ENCODE measurements at places on chromosomes 2 and 18.

DNA sequence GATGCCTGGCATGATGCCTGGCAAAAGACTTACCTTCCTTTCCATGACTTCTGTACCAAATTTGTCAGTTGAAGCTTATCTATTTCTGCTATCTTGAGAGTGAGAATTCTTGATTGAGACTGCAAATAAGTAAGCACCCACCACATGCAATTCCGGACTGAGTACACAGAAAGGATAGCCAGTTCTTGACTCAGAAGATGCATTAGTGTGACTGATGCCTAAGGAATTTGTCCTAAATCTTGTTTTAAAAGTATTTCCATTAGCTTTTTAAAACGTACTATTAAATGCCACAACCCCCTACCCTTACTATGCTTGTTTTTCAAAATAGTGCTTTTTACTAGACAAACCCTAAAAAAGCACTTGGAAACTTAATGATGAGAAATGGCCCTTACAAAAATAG, 545 bp downstream of the MPP4 start:
- no peak for DNase-seq

DNA sequence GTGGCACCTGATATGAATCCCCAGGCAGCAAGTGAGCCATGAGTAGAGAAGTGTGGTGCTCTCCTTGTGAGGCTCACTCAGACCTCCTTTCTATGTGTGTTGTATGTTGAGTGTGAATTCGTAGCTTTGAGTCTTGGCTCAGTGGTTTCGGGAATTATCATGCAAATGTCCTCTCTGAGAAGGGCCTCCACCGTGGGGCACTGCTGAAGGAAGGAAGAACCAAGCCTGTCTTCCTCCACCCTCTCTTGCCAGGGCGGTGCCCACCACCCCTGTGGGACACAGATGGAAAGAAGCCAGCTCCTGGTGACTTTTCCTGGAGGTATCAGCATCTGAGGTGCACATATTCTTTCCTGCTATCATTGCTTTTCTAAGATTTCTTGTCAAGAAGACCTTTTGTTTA, 156.1 kb downstream of the MYT1L start:
- DNase-seq = no peak

- DNase-seq = no peak
Observed at GRCh38 chr2:197487385-197487784, 12.3 kb downstream of the HSPD1 start.

GRCh38 chr2:239015901-239016675, 168.2 kb downstream of the TWIST2 start:
- DNase-seq = no peak

DNA sequence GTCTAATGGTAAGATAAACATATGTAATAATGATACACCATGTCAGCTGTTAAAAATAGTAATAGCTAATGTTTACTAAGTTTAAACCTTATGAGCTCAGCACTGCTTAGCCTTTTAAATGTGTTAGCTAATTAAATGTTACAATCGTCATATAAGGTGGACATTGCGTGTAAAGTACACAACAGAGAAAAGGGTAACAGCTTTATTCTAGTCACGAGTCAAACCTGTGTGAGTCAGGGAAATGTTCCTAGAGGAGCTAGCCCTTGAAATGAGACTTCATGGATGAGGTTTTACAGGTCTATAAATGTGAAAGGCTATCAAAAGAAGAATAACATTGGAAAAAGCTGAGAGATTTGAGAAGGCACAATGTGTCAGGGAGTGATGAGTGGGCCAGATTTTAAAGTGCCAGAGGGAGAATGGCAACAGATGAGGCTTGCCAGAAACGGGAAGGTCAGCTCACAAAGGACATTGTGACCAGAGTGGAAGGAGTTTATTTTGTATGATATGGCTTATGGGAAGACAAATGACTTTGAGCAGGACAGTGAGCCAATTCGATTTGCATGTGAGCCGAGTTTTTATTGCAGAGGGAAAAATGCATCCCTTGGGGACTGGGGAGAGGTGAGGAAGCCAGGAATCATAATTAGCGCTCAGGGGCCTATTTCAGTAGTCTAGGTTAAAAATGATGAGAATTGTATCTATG, 276.3 kb downstream of the CTNNA2 start:
- DNase-seq = no peak

DNA sequence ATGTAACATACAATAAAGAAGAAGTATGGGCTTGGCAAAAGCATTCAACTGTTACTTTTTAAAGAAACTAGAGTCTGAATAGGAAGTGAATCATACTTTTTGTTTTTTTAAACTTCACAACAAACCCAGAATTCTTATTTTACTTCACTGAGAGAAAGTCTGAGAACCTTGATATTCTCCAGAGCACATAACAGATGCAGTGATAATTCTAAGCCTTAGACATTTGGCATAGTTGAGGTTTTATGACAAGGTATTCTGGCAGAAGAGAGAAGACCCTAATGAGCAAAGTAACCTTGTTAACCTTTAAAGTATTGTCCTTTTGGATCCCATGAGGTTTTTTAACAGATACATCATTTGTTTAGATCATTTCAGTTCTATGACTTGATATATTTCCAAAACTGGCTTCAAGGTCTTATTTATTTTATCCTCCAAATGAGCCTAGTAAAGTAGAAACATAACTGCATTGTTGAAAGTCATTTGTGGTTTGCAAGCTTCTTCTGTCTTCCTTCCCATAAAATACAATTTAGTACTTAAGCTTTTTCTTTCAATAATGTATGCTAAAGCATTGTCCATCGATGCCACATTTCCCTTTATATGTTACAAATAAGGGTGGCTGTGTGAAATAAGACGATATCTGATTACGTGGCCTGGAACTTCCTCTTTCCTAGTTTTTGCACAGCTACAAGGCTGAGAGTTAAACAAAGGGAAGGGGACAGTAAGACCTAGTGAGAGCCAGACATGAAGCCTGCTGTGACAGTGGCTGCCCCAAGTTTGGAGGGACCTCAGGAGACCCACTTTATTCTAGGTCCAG, 86.1 kb upstream of the ITPRID2 start:
- DNase-seq = peak; percentile 82

DNA sequence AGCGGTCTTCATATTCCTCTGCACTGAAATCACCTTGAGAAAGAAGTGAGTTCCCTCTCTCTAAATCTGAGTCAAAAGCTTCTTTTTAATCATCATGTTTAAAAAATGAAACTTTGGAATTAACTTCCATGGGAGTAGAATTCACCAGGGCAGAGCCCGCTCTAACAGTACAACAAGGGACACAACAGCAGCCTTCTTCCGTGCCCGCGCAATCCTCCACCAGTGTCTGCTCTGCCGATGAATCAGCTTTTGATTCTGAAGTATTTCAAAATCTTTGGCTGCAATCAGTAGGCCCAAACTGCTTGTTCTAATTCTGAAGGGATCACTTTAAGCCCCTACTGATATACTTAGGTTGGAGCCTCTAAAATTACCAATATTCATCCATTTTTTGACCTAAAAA, 76.9 kb downstream of the USP40 start:
- DNase-seq = no peak

DNA sequence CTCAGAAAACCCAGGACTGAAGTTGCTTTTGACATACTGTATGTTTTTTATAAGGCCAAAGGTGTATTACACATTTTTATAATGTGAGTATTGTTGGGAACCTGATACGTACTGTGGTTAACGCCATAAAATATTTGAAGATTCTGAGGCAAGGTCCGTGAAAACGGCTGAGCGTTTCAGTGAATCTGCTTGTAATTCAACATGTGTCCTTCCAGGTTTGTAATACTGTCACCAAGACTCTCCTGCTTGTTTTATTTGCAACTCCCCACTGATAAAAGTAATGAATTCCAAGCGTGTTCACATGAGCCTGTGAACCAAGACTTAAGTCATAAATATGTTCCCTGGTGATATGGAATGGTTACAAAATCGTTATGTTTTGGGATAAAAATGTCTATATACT, 23.9 kb upstream of the FRZB start:
- DNase-seq = no peak

- DNase-seq = no peak
Observed at GRCh38 chr2:175630280-175631244, 371.5 kb downstream of the LNPK start.

GRCh38 chr2:38323623-38324022, 53.5 kb downstream of the ATL2 start:
- DNase-seq = no peak

All from suppressor macrophage (primary cell).